Ascending aorta (tissue), 2 donors: ENCODE measurements at places on chromosomes 11 and 22.

- DNase-seq: no peak
Measured at GRCh38 chr11:60953781-60954180, 1.8 kb upstream of the SLC15A3 start.

- DNase-seq: no peak
Measured at GRCh38 chr11:44601471-44602370, 36.3 kb downstream of the CD82 start.

GRCh38 chr11:36046932-36047331, 103.1 kb downstream of the LDLRAD3 start:
- DNase-seq: no peak

- no peak for DNase-seq
Measured at GRCh38 chr11:93652161-93652597, 9.3 kb upstream of the CEP295 start.

DNA sequence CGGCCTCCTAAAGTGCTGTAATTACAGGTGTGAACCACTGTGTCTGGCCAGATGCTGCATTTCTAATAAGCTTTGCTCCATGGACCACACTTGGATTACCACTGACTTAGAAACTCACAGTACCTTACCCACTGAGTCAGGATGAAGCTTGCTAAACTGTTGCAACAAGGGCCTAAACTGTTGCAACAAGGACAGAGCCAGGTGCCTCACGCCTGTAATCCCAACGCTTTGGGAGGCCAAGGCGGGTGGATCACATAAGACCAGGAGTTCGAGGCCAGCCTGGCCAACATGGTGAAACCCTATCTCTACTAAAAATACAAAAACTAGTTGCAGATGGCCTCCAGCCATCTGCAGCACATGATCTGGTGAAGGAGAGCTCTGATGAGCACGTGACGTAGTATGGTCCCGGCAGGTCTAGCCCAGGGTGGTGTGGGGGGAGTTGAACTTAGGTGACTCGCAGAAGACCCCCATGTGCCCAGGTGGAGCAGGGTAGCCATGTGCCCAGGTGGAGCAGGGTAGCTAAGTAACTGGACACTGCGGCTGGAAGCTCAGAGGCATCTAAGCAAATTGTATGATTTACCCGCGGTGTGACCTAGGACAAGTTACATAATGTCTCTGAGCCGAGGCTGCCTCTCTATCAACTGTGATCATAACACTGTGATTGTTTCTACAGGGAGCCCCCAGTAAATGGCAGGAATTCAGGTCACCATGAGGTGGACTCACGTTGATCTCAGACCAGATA, 8.4 kb downstream of the SLC25A45 start:
- DNase-seq: no peak

GRCh38 chr22:42976217-42976933, 38.6 kb downstream of the PACSIN2 start:
- DNase-seq: no peak

GRCh38 chr11:66810576-66811185, 32.6 kb upstream of the RCE1 start:
- no peak for DNase-seq

- DNase-seq: no peak
Measured at GRCh38 chr22:29093501-29094300, 20.9 kb downstream of the KREMEN1 start.

DNA sequence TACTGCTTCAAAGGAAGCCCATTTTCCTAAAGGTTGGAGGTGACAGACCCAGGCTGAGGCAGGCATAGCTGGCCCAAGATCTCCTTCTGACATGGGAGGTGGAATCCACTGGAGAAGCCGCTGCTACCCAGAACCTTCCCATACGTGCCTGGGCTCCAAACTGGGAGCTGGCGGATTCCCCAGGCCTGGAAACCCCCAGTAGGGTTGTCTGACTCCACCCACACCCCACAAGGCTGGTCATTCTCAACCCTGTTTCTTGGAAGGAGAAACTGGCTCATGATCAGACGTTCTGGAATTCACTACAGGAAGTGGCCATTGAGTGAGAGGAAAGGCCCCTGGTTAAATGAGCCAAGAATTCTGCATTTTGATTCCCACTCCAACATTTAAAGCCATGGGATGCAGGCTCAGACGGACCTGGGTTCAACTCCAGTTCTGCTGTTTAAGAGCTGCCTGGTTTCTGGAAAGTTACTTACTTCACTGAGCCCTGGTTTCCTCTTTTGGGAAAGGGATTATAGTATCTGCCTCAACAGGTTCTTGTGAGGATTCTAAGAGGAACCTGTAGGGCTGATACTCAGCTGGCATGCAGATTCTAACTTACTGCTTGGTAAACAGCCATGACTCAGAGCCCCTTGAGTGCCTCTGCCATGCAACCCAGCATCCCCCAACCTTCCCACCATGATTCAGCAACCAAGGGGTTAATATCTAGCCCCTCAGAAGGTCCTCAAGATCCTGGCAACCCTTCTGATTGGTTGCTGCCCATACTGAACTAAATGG, 19.4 kb upstream of the TSKU start:
- DNase-seq: no peak

- no peak for DNase-seq
Measured at GRCh38 chr22:46967445-46968358, 205.3 kb downstream of the TBC1D22A start.

GRCh38 chr11:122782222-122782621, 56.1 kb upstream of the CRTAM start:
- DNase-seq: no peak

- DNase-seq: no peak
Measured at GRCh38 chr11:132330515-132330914, 960.1 kb downstream of the NTM start.

- DNase-seq: no peak
Measured at GRCh38 chr11:108561535-108561991, 32.0 kb downstream of the EXPH5 start.

DNA sequence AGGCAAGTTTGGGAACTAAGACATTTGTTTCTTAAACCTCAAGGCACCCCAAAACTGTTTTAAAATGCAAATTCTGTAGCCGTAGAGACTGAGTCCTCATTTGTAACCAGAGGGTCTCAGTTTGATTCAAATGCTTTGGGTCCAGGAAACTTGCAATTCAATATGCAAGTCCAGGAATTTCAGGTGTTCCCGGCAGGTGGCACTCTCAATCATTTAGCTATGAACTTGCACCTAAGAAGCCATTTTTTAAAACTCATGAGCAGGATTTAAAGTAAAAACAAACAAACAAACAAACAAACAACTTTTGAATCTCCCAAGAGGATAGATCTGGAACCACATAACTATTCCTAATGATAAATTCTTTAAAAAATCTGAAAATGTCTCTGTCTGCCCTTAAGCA, 8.7 kb upstream of the ABTB2 start:
- no peak for DNase-seq

- DNase-seq: no peak
Measured at GRCh38 chr22:45087802-45088201, 75.9 kb upstream of the NUP50 start.

DNA sequence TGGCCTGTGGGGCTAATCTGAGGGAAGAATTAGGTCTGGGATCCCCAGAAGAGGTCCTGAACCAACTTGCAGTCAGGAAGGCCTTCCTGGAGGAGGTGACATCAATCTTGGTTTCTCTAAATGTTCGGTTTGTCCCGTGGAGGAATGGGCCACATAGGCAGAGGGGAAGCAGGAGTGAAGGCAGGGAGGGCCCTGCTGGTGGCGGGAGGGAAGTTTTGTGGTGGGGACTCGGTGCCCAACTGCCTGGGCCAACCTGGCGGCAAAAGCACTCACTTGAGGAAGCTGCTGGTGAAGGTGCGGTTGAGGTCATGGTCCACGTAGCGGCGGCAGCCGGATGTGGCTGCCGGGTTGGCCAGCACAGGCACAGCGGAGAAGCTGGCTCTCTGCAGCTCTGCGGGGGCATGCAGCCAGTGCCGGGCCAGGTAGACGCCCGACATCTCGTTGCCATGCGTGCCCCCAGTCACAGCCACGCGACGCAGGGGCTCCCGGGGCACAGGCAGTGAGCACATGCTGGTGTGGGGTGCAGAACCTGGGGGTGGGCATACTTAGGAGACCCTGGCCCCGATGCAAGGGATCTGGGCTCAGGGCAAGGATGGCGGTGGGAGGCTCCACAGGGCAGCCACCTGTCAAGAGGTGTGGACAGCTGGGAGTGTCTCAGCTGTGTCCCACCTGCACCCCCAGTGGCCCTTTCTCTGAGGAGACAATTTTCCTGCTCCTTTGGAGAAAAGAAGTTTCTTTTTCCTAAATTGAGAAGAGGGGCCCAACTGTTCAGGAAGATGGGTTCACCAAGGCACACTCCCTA, 3.8 kb downstream of the ACY3 start:
- DNase-seq: no peak

DNA sequence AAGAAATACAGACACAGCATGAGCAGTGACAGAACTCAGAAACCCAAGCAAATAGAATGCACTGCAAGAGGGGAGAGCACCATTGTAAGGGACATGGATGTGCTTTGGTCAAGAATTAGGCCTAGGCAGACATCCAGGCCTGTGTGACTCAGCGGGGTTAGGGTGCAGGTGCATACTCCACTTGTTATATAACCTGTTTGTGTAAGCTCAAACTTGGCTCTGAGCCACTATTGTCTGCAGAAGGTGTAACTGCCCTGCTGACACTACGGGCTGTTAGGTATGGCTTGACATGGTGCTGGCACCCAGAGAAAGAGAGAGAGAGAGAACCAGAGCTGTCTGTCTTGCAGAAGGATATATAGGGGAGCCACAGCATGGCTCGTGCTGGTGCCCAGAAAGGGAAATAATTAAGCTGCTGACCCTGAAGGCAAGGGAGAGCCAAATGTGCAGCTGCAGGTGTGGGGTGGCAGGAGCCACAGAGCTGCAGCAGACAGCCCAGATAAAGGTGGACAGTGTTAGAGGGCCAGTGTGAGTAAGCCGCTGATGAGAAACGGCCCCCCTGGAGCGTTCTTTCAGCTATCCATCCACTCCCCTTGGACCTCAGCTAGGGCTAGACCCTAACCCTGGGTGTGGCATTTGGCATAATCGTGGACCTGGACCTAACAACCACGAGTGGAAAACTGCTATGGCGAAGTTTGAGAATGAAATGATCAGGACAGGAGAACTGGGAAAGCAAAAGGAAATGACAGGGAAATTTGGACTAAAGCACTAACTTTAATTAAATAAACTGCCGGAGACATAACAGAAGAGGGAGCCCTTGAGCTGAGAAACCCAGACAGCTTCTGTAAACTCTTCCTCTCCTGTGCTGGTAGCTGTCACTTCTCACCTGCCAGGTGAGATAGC, 253.0 kb upstream of the CCDC179 start:
- DNase-seq: no peak

GRCh38 chr11:117837791-117838190, 13.2 kb upstream of the FXYD2 start:
- DNase-seq: no peak

DNA sequence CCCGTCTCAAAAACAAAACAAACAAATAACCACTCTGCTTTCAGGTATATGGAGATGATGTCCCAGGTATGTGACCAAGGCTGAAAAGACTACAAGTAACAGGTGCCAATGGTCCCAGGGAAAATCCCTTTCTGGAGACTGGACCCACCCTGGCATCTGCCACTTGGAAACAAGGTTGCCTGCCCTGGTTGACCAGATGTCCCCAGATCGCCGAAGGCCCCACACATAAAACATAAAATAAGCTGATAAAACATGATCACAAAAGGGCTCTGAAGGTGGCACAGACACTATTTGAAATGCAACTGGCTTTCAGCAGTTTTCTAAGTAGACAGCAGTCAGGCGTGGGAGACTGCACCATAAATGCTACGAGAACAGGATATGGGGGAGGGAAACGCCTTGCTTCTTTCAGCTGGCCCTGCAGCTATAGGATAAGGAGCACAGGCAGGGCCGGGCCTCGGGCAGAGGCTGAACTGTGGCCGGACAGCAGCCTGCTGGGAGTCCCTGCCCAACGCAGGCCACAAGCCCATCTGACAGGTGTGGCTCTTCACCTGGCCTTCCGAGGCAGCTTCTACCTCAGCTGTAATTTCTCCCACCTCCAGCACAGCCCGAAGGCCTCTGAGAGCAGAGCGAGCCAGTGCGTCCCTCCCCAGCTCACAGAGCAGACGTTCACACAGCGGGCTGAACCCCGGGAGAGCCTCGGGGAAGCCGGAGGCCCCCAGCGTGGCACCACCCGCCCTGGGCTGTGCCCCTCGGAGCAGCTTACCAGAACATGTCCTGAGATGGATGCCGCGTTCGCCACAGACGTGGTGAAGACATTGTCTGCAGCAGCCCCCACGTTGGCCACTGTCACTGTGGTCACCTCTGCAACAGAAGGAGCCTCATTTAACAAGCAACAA, 4.0 kb downstream of the DEAF1 start:
- no peak for DNase-seq

GRCh38 chr11:47566149-47566698, 825 bp downstream of the PTPMT1 start:
- no peak for DNase-seq

GRCh38 chr11:69918938-69919650, 99.9 kb upstream of the FGF3 start:
- peak; percentile 93 for DNase-seq

DNA sequence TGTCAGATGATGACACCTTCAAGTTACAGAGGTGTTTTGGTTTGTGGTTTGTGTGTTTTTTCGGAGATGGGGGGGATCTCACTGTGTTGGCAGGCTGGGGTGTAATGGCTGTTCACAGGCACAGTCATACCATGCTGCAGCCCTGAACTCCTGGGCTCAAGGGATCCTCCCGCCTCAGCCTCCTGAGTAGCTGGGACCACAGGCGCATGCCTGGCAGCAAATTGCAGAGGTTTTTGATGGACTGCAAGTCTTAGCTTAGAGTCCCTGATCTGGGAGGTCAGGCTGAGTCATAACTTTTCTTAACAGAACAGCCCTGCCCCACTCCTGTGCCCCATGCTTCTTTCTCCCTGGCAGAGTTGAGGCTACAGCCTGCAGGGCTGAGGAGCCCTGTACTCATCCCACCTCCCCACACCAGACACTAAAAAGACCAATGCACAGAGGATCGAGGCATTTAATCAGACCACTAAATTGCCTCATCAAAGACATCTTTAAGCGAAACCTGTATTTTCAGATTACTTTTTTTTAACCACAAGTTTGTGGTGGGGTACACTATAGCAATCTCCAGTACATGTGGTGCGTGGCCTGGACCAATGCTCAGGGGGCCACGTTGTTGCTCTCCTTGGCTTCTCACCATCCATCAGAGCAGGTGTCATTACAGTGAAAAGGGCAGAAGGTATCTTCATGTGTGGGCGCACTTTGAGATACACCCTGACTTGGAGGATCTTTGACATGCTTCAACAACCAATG, 17.1 kb upstream of the ADORA2A start:
- DNase-seq: no peak

DNA sequence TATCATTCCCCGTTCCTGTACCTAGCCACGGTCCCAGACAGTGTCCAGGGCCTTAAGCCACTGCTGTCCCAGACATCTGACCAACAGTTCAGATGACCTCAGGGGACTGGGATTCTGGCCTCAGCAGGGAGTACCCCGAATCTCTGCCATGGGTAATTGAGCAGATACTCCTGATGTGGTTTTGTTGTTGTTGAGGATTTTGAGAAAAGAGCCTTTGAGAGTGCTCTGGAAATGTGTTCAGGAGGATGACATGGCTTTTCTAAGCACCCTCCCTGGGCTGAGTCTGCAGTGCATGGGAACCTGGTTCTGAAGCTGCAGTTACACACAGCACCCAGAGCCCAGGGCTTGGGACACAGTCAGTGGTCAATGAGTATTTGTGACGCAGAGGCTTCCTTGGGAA, 30.4 kb downstream of the ADAMTS15 start:
- no peak for DNase-seq
